SK-N-SH (cell line): ENCODE measurements at places on chromosomes 5 and 9. TPM values are rescaled to one million over a fixed set of nuclear protein-coding genes. Genes with fewer than 3 reads are reported as not detected.
A peak's percentile ranks its signal among the peaks of the same experiment; 100 is the strongest.

DNA sequence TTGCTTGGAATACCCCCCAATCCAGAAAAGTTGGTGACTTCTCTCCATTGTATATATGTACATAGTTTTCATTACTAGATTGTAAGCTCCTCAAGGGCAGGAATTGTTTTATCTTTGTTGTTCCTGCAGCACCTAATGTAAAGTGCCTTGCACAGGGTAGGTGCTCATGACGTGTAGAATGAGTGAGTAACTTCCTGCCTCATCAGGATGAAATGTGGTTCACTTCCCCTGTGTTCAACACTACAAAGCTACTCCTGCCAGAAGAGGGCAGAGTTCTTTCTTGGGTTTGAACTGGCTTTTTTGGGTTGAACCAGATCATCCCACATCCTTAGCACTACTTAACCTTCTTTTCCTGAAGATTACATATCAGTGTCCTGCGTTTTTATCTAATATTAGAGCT, 23.9 kb downstream of the GTF3C4 start:
- no peak for DNase-seq

DNA sequence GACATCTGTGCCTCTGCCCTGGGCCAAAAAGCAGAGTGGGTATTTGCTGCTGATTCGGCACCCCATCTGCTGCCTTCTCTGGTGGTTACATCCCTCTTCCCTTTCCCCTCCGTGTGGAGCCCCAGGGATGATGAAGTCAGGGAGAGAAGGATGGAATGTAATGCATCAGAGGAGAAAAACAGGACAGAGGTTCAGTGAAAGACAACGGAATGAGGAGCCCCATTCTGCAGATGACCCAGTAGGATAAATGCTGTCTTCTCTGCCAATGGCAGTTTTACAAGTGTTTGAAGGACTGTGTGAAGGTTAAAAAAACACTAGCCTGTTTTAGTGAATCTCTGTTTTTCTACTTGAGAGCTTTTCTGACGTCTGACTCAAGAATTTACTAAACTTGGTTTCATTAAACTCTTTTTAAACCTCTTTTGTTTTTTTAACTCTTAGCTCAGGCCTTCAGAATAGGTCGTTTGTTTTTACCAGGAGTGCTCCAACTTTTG, 86.3 kb downstream of the NLN start:
- no peak for DNase-seq

GRCh38 chr5:159030357-159030756, 69.4 kb downstream of the EBF1 start:
- DNase-seq: no peak

- DNase-seq: no peak
Measured at GRCh38 chr5:181199881-181200638, 4.9 kb downstream of the TRIM7 start.

DNA sequence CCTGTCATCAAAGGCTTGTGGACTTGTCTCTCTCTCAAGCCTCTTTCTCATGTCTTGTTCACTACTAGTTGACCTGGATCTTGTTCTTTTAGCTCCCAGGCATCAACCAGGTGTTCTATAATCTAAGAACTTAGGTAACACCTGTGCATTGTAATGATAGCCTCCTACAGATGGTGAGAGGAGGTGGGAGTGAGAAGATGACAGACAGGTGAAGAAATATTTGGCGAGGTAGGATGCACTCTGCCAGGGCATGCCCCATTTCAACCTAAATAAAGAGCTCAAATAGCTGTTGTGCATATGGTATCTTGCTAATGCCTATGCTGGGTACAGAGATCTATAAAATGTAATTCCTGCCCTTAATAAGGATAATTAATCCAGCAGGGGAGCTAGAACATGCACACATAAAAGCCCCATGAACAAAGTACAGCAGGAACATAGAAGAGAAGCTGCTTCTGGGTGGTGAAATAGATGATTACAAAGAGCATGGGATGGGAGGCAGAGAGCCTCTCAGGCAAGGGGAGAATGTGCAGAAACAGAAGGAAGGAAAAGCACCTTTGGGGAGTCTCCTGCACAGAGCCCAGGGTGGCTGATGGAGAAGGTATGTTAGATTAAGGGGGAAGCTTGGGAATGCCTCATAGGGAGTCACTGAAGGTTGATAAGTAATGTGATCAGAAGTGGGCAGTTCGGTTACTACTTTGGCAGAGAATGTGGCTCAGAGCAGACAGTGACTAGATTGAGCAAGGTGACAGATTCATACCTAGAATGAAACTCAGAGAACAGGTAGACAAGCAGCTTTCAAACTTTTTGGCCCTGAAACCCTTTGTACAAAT, 28.0 kb upstream of the PLIN2 start:
- no peak for DNase-seq

- no peak for DNase-seq
Measured at GRCh38 chr5:128082551-128083032, 974 bp upstream of the SLC12A2 start.

GRCh38 chr9:22169243-22169642, 160.1 kb upstream of the CDKN2B start:
- DNase-seq: no peak

DNA sequence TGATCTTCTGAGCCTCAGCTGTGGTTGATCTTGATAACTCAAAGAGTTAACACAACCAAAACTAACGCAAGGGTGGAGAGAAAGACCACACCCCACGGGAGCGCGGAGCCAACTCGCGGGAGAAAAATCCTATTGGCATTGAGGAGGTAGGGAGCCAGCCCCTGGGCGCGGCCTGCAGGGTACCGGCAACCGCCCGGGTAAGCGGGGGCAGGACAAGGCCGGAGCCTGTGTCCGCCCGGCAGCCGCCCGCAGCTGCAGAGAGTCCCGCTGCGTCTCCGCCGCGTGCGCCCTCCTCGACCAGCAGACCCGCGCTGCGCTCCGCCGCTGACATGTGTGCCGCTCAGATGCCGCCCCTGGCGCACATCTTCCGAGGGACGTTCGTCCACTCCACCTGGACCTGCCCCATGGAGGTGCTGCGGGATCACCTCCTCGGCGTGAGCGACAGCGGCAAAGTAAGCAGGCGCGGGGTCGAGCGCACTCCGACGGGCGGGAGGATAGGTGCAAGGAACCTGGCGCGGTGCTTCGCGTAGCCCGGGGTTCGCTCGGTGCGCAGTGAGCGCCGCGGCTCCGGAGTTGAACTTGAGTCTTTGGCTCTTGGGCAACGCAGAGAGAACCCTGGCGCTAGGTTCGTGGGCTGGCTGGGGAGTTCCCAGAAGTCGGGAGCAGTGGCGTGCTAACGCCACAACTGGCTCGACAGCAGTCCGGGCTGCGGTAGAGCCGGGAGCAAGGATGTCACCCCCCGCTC, at the start of gene GDA:
Gene GDA (plus strand): TSS at position 210 of the 745 bp plus-strand sequence. CDS start 120 bp downstream, at position 330.
- DNase-seq: no peak

DNA sequence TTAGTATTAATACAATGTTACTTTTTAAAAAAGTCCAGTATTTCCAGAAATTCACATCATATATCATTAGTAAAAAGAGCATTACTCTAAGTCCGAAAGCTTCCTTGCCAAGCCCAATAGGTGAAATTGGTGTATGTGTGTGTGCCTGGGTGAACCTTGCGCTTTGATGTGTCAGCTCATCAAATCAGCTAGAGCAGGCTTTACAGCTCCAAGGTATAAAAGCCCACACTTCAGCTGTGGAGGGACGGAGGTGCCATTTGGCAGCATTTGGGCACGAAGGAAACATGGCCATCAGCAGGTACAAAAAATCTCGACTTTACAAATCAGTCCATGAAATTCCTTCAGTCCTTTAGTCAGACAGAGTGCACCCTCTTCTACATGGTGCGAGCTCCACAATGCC, 76.5 kb upstream of the IL7R start:
- DNase-seq: no peak

- DNase-seq: no peak
Measured at GRCh38 chr5:129461711-129462332, 1.7 kb downstream of the ADAMTS19 start.

GRCh38 chr5:121088341-121088740, 624.2 kb downstream of the PRR16 start:
- no peak for DNase-seq

DNA sequence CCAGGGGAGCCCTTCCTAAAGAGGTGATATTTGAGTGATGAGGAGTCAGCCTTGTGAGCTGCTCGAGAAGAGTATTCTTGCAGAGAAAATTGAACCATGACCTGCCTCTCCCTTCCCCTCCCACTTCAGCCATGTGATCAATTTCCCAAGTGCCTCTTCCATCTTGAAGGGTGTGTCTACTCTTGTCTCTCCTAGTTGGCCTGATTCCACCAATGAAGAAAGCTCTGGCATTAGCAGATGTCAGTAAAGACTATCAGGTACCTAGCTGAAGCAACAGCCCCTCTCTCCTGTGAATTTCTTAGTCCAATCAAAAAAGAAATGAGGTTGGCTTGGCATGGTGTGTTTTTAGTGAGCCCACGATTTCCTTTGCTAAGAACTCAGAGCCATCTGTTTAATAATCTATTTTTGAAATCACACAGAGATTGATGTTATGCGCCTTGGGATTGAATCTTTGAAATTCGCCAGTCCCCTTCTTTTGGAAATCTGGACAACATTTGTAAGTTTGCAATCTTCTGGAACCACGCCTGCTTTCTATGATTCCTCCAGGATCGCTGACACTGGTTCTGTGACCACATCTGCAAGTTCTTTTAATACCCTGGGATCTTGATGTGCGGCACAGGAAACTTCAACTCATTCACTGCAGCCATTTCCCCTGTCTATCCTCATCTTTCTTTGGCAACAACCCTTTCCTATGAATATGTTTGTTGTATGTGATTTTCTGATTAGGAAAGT, 404.6 kb downstream of the DMRT2 start:
- DNase-seq: no peak

DNA sequence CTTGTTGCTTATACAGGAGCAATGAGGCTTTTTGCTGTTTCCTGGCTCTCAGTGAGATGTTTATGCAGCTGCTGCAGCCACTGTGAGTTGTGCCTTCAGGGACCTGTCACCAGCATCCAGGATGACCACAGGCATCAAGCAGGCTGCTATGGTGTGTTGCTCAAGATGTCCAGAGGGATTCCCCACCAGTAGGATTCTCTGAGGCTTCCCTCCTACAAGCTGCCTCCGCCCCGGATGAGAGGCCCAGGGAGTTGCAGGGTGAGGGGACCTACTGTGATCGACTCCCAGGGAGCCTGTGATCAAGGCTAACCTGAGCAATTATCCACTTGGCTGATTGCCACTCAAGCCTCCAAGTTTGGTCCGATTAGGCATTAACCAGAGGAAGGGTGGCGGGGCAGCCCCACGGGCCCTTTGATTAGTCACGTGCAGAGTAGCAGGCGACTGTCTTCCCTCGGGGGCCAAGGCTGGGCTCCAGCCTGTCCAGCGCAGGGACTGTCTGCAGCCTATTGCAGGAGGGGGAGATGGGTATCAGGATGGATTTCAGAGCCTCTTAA, 1.8 kb upstream of the FAT2 start:
- DNase-seq: peak; percentile 63

GRCh38 chr9:113215132-113215531, 5.9 kb downstream of the FKBP15 start:
- DNase-seq: no peak

GRCh38 chr5:173572431-173573125, 43.9 kb downstream of the BOD1 start:
- DNase-seq: peak; percentile 51

GRCh38 chr9:110142868-110143481, 65.0 kb downstream of the C9orf152 start:
- DNase-seq: peak; percentile 37

- no peak for DNase-seq
Measured at GRCh38 chr5:122402955-122403685, 91.1 kb downstream of the SNCAIP start.

DNA sequence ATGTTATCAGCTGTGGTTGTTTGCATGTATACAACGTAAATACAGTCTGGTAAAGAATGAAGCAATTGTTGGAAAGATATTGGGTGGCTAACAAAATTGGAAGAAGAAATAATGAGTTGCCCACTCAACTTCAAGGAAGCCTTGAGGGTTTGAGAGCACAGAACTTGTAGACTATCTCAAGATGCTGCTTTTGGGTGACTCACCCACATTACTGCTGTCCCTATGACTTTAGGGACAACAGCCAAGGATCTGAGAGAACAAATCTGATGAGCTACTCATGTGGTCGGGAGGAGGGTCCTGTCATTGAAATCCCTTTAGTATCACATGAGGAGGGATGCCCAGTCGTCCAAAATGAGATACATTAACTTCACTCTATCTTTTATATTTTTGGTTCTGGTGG, 261.8 kb downstream of the GAS1 start:
- no peak for DNase-seq

DNA sequence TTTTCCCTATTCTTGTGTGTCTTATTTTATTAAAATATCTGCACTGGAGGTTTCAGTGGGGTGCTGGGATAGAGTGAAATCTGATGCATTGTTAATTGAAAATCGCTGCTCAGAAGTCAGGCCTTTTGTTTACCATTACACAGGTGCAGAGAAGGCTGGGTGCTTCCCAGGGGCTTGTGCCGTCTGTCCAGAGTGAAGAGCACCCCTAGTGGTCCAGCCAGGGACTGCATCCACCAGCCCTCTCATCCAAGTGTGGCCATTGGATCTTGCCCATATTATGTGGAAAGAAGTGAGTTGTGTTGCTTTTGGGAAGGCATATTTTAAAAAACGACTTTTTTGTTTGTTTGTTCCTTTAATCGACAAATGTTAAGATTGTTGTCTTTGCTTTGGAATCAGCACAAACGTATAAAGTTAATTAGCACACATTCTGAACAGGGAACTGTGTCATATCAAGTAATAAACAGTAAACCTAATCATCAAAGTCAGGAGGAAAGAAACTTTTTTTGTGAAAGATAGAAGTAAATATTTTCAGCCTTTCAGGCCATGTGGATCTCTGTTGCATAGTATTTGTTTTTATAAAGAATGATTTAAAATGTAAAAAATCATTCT, 315.6 kb downstream of the MTRR start:
- peak; percentile 51 for DNase-seq

- DNase-seq: peak; percentile 9
Measured at GRCh38 chr5:180156141-180156540, 52.9 kb downstream of the RASGEF1C start.

GRCh38 chr5:34496701-34497469, 159.2 kb upstream of the RAI14 start:
- DNase-seq: no peak

CDH9 gene
- polyA plus RNA-seq: not detected in 2 replicates

SHISAL2B gene
- 0.16 TPM in 1 of 2 replicates, not detected in the other for polyA plus RNA-seq

SARDH gene
- polyA plus RNA-seq: 2.9 and 5.9 TPM in 2 replicates

IFNA2 gene
- not detected in 2 replicates for polyA plus RNA-seq

SLC22A4 gene
- 3.3 and 3.8 TPM in 2 replicates for polyA plus RNA-seq

C9orf50 gene
- 0.24 and 0.30 TPM in 2 replicates for polyA plus RNA-seq

INSL6 gene
- polyA plus RNA-seq: not detected in 2 replicates

TMCO6 gene
- 27.7 and 31.7 TPM in 2 replicates for polyA plus RNA-seq

LCN9 gene
- not detected in 2 replicates for polyA plus RNA-seq

SPATA31E1 gene
- not detected in 2 replicates for polyA plus RNA-seq
